NCI-H1417 treated with DMSO at 0.1 percent for 48 hours (cell line): ENCODE measurements at places on chromosomes 5 and 9.

- no peak for DNase-seq
Measured at GRCh38 chr9:129919841-129920240, 84.6 kb downstream of the USP20 start.

- no peak for DNase-seq
Measured at GRCh38 chr9:115015018-115015635, 84.7 kb upstream of the TNFSF8 start.

- DNase-seq, result no peak
Measured at GRCh38 chr9:124381170-124381945, 33.9 kb downstream of the PSMB7 start.

- DNase-seq, result no peak
Measured at GRCh38 chr5:89313804-89314588, 431.0 kb upstream of the MEF2C start.
